ENCODE measurements at places on chromosomes 2 and 18. TPM values are rescaled to one million over a fixed set of nuclear protein-coding genes. Genes with fewer than 3 reads are reported as not detected.

DNA sequence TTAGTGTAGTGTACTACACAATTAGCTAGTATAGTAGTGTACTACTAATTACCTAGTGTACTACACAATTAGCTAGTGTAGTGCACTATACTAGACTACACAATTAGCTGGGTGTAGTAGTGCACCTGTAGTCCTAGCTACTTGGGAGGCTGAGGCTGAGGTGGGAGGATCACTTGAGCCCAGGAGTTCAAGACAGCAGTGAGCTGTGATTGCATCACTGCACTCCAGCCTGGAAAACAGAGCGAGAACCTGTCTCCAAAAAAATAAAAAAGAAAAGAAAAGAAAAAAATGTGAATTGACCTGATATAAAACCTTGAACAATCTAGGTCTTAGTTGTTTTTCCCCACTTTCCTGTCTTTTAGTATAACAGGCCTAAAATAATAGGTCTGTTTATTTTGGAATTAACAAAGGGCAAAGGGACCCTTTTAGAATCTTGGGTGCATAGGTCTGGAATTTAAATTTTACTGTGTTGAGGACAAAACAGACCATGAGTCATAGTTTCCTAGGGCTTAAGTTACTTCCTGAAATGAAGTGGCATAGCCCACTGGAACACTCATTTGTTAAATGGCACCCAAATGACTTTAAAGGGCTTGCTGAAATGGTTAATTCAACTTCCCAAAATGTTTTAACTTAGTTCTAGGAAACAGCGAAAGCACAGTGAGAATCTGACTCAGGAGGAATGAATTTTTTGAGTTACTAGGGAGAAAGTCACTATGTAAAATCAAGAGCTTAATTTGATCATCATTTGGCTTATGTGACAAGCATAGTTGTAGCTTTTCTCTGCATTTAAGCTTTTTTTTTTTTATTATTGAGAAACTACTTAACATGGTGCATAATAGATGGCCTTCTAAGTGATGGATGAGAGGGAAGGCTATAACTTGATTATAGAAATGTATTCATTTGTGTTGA, 50.7 kb upstream of the ARL5A start:
- no peaks in the 10 kb centered on the region for H3K36me3 ChIP-seq
- H3K4me1 ChIP-seq, result no peaks in the 10 kb centered on the region
- H3K4me3 ChIP-seq, result no peak overlapping the region
- no peak overlapping the region for H3K27ac ChIP-seq
- no peak for DNase-seq

GRCh38 chr18:21599585-21600525, 649 bp downstream of the ESCO1 start:
- no peaks in the 10 kb centered on the region for H3K36me3 ChIP-seq
- no peak for DNase-seq

GRCh38 chr2:112958428-112959108, 19.2 kb upstream of the IL36G start:
- DNase-seq, result peak; percentile 50
- H3K27me3 ChIP-seq, result peaks cover 7% of the 10 kb centered on the region
- no peak overlapping the region for H3K27ac ChIP-seq

GRCh38 chr2:239121600-239122012, 273.7 kb downstream of the TWIST2 start:
- no peaks in the 10 kb centered on the region for H3K27me3 ChIP-seq
- no peak overlapping the region for H3K27ac ChIP-seq
- no peaks in the 10 kb centered on the region for H3K4me1 ChIP-seq
- DNase-seq, result no peak
- H3K4me3 ChIP-seq, result no peak overlapping the region
- H3K36me3 ChIP-seq, result peaks cover 13% of the 10 kb centered on the region

GRCh38 chr2:238438856-238439849, 12.4 kb downstream of the ASB1 start:
- H3K27ac ChIP-seq, result no peak overlapping the region

DNA sequence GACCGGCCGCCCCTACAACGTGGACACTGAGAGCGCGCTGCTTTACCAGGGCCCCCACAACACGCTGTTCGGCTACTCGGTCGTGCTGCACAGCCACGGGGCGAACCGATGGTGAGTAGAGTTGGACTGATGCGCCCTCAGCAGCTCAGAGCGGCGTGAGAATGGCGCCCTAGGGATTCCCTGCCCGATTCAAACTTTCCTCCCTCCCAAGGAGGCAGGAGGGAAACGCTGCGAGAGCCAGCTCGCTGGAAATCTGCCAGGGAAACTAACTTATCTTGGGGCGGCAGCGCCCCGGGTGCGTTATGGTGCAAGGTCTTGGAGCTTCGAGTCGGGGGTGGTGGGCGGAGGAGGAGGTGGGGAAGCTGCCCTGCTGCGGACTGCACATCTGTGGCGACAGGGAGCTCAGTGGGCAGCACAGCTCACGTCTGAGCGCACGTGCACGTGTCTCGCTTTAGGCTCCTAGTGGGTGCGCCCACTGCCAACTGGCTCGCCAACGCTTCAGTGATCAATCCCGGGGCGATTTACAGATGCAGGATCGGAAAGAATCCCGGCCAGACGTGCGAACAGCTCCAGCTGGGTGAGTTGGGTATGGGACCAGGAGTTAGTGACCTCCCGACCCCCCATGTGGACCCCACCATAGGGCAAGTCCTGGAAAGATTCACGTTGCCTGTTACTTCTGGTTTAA, 697 bp downstream of the ITGA4 start:
- H3K4me1 ChIP-seq, result peaks cover 32% of the 10 kb centered on the region
- H3K4me3 ChIP-seq, result peak overlapping the region; percentile 81
- peak overlapping the region; percentile 88 for H3K27ac ChIP-seq
- DNase-seq, result peak; percentile 19
- no peaks in the 10 kb centered on the region for H3K36me3 ChIP-seq

GRCh38 chr2:237816531-237816930, 18.0 kb downstream of the RBM44 start:
- no peak overlapping the region for H3K4me3 ChIP-seq
- no peaks in the 10 kb centered on the region for H3K27me3 ChIP-seq
- H3K36me3 ChIP-seq, result no peaks in the 10 kb centered on the region
- H3K4me1 ChIP-seq, result no peaks in the 10 kb centered on the region

- no peak overlapping the region for H3K27ac ChIP-seq
- H3K36me3 ChIP-seq, result no peaks in the 10 kb centered on the region
- no peak overlapping the region for H3K4me3 ChIP-seq
- peaks cover 7% of the 10 kb centered on the region for H3K27me3 ChIP-seq
Observed at GRCh38 chr2:112957511-112957910, 20.3 kb upstream of the IL36G start.

DNA sequence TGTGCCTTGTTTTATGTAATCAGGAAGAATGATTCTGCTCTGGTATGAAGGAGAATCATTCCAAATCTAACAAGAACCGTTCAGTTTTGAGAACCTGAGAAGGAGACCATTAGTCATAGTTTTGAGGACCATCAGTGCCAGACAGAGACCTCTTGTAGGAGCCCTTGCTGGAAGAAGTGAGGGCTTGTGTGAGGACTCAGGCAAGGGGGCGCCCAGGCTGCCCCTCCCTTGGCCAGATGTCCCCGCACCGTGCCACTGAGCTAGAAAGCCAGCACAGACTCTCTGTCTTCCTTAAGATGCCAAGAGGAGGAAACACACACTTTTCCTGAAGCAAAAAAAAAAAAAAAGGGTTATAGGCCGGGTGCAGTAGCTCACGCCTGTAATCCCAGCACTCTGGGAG, 55.7 kb upstream of the SLC39A10 start:
- DNase-seq, result no peak
- no peaks in the 10 kb centered on the region for H3K4me1 ChIP-seq
- H3K27ac ChIP-seq, result no peak overlapping the region

- no peak for DNase-seq
- no peak overlapping the region for H3K4me3 ChIP-seq
- H3K27me3 ChIP-seq, result no peaks in the 10 kb centered on the region
- H3K36me3 ChIP-seq, result peaks cover 46% of the 10 kb centered on the region
- peaks cover 20% of the 10 kb centered on the region for H3K4me1 ChIP-seq
- no peak overlapping the region for H3K27ac ChIP-seq
Observed at GRCh38 chr2:219384083-219384713, 3.5 kb downstream of the DNPEP start.

GRCh38 chr2:19041434-19042041, 316.9 kb downstream of the OSR1 start:
- H3K4me1 ChIP-seq, result no peaks in the 10 kb centered on the region
- DNase-seq, result no peak
- H3K27ac ChIP-seq, result no peak overlapping the region
- no peak overlapping the region for H3K4me3 ChIP-seq

DNA sequence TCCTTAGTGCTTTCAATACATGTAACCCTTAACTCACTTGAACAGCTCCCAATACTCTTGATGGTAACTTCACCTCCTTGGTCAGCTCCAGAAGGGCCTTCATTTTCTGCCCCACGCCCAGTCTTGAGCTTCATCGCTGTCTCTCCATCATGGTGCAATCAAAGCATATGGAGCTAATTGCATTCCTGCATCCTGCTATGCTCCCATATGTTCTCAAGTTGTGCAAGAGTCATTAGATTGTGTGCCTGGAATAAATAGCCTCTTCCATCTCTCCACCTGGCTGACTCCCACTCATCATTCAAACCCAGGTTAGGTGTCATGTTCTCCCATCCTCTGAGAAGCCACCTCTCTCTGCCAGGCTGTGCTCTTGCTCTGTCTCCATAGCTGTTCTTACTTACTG, 364.5 kb upstream of the RGPD4 start:
- H3K27ac ChIP-seq, result no peak overlapping the region
- no peaks in the 10 kb centered on the region for H3K4me1 ChIP-seq
- H3K36me3 ChIP-seq, result no peaks in the 10 kb centered on the region
- no peaks in the 10 kb centered on the region for H3K27me3 ChIP-seq

DNA sequence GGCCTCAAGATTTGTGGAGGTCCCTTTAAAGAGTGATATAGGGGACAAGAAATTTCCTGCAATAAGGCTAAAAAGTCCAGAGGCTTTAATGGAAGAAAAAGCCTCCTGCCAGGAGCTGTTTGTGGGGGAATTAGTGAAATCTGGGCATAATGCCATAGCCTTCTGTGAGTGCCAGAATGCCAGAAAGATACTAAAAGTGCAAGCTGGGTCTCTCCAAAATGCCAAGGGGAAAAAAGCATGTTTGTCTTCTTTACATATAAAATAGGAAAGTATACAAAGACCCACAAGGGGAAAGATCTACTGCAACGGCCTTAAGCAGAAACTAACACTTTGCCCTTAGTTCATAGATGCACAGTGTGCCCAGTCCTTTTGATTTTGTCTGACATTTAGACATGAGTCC, 647.7 kb upstream of the ZNF804A start:
- no peak for DNase-seq
- H3K27me3 ChIP-seq, result no peaks in the 10 kb centered on the region
- H3K27ac ChIP-seq, result no peak overlapping the region
- H3K4me3 ChIP-seq, result no peak overlapping the region
- no peaks in the 10 kb centered on the region for H3K36me3 ChIP-seq

DNA sequence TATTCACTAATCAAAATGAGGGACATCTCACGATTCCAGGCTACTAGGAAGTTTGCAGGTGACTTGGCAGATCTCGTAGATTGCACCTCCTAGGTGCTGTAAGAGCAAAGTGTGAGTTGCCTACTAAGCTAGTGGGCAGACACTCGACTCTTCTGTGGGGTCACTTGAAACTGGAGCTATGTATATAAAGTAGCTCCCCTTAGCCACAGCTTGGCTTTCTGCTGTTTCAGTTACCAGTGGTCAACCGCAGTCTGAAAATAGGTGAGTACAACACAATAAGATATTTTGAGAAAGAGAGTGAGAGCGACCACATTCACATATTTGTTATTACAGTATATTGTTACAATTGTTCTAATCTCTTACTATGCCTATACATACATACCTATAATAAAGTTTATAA, 23.3 kb downstream of the CTAGE1 start:
- no peaks in the 10 kb centered on the region for H3K27me3 ChIP-seq
- DNase-seq, result no peak
- no peak overlapping the region for H3K27ac ChIP-seq
- H3K4me3 ChIP-seq, result no peak overlapping the region
- peaks cover 16% of the 10 kb centered on the region for H3K4me1 ChIP-seq

GRCh38 chr18:37440206-37440605, 125.4 kb downstream of the CELF4 start:
- no peak for DNase-seq
- no peaks in the 10 kb centered on the region for H3K4me1 ChIP-seq
- H3K27ac ChIP-seq, result no peak overlapping the region
- no peaks in the 10 kb centered on the region for H3K27me3 ChIP-seq
- no peak overlapping the region for H3K4me3 ChIP-seq

DNA sequence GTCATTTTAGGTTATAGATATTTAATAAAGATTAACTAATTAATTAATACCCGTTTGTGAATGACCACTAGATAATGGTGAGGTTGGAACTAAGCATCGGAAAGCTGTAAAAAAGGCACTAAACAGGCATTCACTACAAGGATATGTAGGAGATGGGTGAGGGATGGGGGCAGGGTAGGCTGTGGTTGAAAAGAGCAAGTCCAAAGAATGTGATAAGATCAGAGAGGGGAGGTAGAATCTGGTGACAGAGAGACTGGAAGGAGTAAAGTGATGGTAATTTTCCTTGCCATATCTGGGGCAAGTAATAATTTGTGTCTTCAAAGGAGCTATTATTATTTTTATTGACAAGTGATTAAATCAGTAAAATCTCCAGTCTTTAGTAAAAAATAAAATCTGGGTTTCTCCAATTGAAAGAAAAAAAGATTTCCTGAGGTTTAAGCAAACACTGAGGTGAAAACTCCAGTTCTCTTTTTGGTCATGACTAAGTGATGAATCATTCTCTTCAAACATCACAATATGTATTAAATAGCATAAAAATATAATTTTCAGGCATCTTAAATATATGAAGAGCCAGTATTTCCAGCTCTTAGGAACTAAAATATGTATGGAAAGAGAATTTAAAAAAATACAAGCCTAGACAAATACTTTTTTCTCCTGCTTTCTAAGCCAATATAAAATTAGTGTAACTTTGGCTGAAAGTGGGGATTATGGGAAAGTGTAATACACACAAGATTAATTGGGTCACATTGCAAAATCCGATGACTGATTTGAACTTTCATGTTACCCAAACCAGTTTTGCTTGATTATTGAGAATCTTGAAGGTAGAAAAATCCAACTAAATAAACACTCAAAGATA, 259.1 kb upstream of the RBMS1 start:
- no peak overlapping the region for H3K27ac ChIP-seq
- no peaks in the 10 kb centered on the region for H3K27me3 ChIP-seq
- H3K36me3 ChIP-seq, result no peaks in the 10 kb centered on the region
- H3K4me1 ChIP-seq, result no peaks in the 10 kb centered on the region
- no peak for DNase-seq
- no peak overlapping the region for H3K4me3 ChIP-seq

- no peak overlapping the region for H3K27ac ChIP-seq
- no peak for DNase-seq
- H3K36me3 ChIP-seq, result peaks cover 11% of the 10 kb centered on the region
- H3K4me1 ChIP-seq, result peaks cover 13% of the 10 kb centered on the region
Observed at GRCh38 chr2:63590626-63591408, 2.1 kb downstream of the MDH1 start.

NTSR2 gene
- total RNA-seq, result not detected

CPLX4 gene
- total RNA-seq, result not detected

SFTPB gene
- total RNA-seq, result not detected

AMER3 gene
- not detected for total RNA-seq

PSMA8 gene
- 1.4 TPM for total RNA-seq

ROCK1 gene
- 62.0 TPM for total RNA-seq

DUSP19 gene
- 3.6 TPM for total RNA-seq

CRYGC gene
- not detected for total RNA-seq

ST8SIA3 gene
- not detected for total RNA-seq

RAX gene
- total RNA-seq, result not detected

Data from CD8-positive, alpha-beta memory T cell (primary cell).